ENCODE measurements at places on chromosomes 6 and 20.

GRCh38 chr6:117908246-117909068 lies 1.4 kb downstream of the SLC35F1 start:
- DNase-seq, result no peak

DNA sequence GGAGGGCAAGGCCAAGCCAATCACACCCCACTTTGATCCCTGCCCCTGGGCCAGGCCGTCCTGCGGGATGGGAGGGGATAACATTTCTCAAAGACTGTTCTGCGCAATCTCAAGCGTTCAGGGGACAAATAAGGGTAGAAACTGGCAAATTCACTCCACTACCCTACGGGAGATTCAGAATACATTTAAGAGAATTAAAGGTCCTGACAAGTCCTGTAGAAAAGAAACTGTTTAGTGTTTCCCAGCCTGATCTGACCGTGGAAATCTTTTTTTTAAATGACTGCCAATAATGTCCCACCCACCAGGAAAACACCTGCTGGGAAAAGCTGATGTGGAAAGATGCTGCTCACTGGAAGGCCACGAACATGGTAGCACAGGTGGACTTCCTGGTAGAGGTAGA lies 140.6 kb upstream of the RNF24 start:
- no peak for DNase-seq

GRCh38 chr20:44174996-44175765 lies 11.8 kb downstream of the JPH2 start:
- DNase-seq, result no peak

GRCh38 chr6:169902070-169902469 lies 150.6 kb downstream of the ERMARD start:
- no peak for DNase-seq

DNA sequence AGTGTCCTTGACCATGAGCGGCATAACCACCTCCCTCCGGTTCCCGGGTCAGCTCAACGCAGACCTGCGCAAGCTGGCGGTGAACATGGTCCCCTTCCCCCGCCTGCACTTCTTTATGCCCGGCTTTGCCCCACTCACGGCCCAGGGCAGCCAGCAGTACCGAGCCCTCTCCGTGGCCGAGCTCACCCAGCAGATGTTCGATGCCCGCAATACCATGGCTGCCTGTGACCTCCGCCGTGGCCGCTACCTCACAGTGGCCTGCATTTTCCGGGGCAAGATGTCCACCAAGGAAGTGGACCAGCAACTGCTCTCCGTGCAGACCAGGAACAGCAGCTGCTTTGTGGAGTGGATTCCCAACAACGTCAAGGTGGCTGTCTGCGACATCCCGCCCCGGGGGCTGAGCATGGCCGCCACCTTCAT lies 4.9 kb downstream of the TUBB1 start:
- no peak for DNase-seq
